ENCODE measurements at places on chromosomes 11 and 22. TPM values are rescaled to one million over a fixed set of nuclear protein-coding genes. Genes with fewer than 3 reads are reported as not detected.
A peak's percentile ranks its signal among the peaks of the same experiment; 100 is the strongest.

DNA sequence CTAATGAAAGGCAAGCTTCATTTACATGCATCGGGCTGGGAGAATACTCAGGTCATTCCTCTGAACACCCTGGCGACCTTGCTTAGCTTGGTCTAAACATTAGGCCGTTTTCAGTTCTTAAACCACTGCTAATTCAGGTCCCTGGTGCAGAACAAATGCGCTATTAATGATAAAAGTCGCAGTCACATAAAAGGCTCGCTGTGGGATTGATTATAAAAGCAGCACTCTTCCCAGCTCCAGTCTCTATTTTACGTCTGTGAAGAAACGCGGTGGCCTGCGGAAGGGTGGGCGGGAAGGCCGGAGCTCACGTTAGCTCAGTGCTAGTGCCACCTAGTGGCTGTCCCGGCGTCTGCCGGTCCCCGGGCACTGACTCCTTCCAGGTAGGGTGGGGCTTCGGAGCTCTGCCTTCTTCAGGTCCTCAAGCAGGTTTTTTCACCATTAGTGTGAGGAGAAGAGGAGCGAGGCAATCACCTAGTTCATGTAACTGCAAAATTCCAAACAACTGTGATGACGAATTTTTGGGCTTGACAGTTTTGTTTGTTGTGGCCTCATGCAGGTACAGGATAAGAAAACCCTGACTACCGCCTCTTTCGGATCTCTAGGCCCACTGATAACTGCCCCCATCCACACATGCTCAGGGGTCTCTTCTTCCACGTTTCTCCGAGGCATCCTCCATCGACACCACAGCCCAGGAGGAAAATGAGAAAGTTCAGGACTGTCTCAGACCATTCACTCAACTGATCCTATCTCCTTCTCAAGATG is 66.5 kb upstream of the CLMP start:
- DNase-seq: peak; percentile 82

DNA sequence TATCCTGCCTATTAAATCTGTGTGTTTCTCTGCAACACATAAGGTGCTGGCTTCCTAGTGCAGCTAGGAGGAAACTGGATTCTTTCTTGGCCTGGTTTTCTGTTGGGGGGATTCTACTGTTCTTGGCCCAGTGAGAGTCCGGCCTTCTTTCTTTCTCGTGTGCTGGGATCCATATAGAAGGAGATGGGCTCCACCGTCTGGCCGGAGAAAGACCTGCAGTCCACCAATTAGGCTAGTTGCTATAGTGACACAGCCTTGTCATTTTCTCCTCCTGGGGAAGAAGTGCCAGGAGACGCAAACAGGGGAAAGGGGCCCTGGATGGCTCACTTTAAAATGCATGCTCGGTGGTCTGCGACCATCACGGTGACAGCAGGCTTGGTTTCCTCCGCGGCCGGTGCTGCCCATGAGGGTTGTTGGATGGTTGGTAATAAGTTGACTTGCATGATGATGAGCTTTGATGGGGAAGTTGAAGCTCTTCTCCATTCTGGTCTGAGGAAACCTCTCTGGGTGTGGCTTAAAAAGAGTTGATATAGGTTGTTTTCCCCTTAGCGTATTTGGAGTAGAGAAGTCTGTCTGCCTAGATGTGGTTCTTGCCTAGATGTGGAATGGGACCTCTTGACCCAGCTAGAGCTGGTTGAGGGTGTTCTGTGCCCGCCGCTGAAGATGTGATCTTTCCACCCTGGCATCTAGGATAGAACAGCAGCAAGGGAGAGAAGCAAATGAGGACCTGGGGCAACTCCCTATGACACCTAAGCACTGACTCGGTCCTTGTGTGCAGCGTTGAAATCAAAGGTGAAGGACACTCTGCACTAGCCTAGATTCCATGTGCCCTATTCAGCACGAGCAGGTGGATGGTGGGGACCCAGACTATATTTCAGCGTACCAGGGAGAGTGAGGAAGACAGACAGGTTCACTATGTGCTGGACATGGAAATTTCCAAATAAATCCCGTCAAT is 1335.0 kb downstream of the BRD1 start:
- DNase-seq: peak; percentile 50

DNA sequence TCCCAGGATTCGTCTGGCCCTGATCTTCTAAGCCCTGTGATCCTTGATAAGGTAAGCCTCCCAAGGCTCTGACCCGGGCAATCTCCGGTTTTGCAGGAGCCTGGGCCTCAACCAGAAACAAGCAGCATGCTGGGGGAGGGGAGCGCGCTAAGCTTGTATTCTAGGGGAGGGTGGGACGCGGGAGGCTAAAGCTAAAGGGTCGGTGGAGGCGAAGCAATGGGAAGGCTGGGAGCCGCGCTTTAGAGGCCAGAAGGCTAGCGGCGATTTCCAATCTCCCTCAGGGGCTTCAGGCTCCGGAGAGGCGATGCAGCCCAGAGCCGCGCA is 753 bp downstream of the PTPN5 start:
- DNase-seq: no peak

GRCh38 chr11:126115816-126116331 is 53.2 kb upstream of the CDON start:
- no peak for DNase-seq

DNA sequence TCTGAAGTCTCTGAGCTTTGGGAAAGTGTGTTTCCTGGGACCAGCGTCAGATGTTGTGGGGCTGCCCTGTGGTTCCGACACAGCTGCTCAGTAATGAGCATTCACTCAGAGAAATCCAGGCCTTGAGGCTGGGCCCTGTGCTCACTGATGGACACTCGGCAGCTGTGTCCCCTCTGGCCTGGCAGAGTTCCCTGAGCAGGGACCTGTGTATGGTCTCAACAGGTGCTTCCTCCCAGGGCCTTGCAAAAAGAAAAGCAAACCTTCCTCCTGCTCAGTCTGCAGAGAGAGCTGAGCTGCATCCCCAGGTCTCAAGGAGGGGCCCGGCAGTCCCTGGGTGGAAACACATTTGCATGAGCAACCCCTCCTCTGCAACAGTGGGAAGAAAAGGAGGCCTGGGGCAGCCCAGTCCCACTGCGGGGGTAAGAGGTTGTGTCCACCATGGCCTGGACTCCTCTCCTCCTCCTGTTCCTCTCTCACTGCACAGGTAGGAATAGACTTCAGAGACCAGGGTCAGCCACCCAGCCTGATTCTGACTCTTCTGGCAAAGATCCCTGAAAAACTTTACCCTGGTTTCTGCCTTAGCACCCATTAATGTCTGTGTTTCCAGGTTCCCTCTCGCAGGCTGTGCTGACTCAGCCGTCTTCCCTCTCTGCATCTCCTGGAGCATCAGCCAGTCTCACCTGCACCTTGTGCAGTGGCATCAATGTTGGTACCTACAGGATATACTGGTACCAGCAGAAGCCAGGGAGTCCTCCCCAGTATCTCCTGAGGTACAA is 131.2 kb downstream of the VPREB1 start:
- no peak for DNase-seq

- no peak for DNase-seq
These were observed 474.4 kb downstream of the INSC start for GRCh38 chr11:15589070-15589626.

DNA sequence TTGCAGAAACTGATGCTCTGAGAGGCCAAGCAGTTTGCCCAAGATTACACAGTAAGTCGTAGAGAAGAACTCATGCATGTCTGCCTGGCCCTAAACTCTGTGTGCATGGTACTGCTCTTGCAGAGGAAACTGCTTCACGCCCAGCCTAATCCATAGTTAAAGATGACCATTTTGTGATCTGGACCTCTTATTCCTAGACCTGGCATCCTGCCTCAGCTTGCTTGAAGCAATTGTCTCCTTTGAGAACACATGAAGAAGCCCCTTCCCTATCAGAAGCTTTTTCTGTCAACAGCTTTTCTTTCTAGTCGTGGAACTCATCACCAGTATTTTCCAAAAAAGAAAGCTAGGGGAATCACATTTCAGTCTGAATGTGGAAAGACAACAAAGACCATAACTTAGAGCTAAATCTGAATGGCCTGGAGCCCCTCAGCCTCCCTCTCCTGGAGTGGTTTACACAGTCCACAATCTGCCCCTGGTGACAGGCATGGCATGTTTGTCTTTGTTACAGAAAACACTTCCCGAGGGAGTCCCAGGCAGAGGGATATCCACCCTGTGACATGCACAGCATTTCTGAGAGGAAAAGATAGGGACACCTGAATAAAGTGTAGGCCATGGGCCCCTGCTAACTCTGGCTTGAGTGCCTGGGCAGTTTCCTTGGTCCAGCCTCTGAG is 2.9 kb upstream of the FZD4 start:
- no peak for DNase-seq

- DNase-seq: no peak
These were observed 53.2 kb upstream of the NECTIN1 start for GRCh38 chr11:119782006-119782738.

- no peak for DNase-seq
These were observed 78.0 kb upstream of the DRD2 start for GRCh38 chr11:113553235-113553634.

DNA sequence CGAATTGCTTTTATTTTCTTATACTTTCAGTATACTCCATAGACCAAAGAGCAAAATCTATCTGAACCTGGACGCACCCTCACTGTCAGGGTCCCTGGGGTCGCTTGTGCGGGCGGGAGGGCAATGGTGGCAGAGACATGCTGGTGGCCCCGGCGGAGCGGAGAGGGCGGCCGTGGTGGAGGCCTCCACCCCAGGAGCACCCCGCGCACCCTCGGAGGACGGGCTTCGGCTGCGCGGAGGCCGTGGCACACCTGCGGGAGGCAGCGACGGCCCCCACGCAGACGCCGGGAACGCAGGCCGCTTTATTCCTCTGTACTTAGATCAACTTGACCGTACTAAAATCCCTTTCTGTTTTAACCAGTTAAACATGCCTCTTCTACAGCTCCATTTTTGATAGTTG is 1077.4 kb downstream of the BRD1 start:
- no peak for DNase-seq

DNA sequence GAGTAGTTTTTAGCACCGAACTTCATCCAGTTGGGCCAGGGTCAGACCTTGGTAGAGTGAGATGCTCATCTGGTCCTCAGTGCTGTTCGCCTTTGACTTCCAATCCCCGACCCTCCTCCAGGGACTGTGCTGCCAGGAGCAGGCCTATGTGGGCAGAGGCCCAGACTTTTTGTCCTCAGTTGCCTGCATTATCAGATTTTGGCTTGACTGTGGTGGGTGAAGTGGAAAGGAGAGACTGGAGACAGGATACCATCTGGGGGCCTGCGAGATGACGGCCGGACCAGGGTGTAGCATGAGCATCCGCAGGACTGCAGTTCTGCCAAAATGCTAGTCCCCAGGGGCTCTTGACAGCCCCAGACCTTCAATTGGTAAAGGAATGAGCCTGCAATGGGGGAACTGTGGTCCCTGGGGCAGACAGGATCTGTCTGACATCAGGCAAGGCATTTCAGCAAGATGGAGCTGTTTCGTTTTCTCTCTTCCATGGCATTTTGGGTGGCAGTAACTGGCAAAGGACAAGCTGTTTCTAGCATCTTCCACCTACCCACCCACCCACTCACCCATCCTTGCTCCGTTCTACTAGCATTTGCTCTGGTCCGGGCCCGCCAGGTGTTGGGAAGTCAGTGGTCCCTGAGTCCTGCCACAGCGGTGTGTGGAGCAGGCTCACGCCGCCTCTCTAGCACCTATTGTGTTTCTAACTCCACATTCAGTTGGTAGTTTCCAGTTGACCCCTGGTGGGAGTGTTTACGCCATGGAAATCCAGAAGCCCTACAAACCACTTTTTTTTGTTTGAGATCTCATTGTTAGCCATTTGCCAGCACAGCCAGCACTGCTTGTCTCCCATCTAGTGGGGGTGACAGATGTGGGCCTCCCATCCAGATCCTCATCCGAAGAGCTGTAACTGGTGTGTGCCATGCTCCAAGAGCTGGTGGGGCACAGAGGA is 53.5 kb downstream of the OTOG start:
- peak; percentile 5 for DNase-seq

DNA sequence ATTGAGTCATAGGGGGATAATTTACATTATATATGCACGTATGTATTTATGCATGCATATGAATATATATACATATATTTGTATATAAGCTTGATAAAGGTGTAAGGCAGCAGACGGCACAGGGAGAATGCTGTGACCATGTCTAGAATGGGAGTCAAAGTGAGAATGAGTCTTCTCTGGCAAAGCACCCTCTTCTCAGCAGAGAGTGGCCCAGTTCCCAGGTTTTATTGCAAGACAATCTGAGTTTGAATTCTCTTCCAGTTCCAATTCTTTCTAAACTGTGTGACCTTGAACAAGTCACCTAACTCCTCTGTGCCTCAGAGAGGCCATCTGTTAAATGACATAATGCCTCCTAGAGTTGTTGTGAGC is 13.8 kb downstream of the EHF start:
- DNase-seq: no peak

- peak; percentile 64 for DNase-seq
These were observed 34.1 kb downstream of the MB start for GRCh38 chr22:35582861-35583670.

DNA sequence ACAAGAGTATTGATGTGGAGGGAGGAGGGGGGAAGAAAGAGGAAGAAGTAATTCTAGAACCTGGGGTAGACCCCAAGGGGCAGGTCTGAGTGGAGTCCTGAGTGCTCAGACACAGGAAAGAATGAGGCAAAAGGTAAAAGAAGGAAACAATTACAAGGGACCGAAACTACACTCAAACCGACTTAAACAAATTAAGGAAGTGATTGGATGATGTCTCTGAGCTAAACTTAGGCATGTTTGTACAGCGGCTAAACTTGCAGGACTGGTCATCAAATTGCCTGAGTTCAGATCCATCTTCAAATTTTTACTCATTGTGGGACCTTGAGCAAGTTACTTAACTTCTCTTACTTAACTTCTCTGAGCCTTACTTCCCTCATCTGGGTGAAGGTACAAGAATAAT is 86.3 kb upstream of the LRRC55 start:
- no peak for DNase-seq

GRCh38 chr22:40817737-40818136 is 1.4 kb downstream of the SLC25A17 start:
- no peak for DNase-seq

DNA sequence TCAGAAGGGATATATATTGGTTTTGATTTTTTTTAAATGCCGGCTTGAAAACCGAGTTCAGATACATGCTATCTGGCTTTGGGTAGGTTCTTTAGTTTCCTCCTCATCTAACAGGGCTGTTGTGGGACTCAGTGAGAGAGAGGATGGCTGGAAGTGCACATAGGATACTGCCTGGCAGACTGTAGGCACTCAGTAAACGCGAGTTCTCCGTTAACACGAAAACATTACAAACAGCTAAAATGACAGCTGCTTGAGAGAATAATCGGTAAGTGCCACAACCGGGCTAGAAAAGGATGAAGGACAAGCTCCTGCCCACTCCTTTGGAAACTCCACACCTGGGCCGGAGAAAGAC is 369 bp downstream of the XRRA1 start:
- DNase-seq: no peak

VPREB3 gene
- total RNA-seq: not detected

XKR3 gene
- not detected for total RNA-seq

OR51B2 gene
- not detected for total RNA-seq

ELMOD1 gene
- 0.12 TPM for total RNA-seq

OR8D1 gene
- not detected for total RNA-seq

MYOD1 gene
- total RNA-seq: not detected

STK33 gene
- 0.24 TPM for total RNA-seq

CHRM1 gene
- total RNA-seq: not detected

GPR83 gene
- not detected for total RNA-seq

Data from activated CD4-positive, alpha-beta memory T cell treated with anti-CD3 and anti-CD28 coated beads for 36 hours (primary cell).